Stimulated activated CD8-positive, alpha-beta memory T cell treated with anti-CD3 and anti-CD28 coated beads, Interleukin-4, amount 100 ng/mL, for 48 hours (primary cell): ENCODE measurements at places on chromosomes 16 and 17.

DNA sequence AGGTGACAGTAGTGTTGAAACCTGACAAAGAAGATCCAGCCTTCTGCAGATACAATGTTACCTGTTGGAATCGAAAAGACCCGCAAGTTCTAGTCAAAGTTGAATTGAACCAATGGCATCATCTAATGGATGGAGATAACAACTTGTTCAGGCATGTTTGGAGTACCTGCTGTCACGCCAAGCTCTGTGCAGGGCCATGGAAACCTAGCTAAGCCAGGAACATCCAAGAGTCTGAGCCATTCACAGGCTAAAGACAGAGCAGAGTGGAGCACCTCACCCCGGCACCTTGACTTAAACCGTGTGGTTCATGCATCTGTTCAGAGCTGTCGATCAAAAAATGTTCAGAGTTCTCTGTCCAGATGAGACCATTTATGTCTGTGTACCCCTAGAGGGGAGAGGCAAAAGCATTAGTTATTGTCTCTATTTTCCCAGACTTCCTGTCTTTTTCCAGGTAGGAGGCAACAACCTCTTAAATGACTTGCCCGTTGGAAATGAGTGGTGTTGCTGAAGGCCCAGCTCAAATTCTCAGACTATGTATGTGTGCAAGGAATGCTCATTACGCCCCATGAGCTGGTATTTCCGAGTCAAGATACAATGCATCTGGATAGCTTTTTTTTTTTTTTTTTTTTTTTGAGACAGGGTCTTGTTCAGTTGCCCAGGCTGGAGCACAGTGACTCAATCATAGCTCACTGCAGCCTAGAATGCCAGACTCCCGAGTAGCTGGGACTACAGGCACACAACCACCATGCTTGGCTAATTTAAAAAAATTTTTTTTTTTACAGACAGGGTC lies 44.9 kb upstream of the XYLT1 start:
- no peak for DNase-seq

- no peak for DNase-seq
These were observed 26.8 kb upstream of the SLC5A10 start for GRCh38 chr17:18925187-18925586.

DNA sequence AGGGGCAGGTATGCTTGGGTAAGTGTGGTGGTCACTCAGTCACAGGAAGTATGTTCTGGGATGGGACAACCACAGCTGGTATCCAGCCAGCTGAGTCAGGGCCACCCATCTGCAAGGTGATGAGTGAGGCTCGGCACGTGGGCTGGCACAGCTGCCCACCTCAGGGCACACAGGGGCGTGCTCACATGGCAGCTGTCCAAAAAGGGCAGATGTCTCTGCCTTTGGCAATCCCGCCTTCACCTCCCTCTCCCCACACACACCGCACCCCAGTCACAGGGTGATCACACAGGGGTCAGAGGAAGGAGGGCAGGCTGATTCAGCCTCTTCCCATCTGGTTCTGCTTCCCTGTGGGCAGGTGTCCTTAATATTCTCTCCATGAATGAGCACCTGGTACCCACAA lies 85.9 kb upstream of the TOB1 start:
- DNase-seq: no peak

DNA sequence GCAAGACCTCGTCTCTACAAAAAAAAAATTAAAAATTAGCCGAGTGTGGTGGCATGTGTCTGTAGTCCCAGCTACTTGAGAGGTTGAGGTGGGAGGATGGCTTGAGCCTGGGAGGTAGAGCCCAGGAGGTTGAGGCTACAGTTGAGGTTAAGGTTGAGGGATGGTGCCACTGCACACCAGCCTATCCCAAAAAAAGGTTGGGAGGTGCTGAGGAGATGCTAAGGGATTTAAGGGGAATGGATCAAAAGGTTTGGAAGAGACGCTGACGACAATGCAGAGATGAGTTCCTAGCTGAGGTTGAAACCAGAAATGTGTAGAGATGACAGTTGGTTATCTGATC lies 4.7 kb upstream of the NSMCE1 start:
- peak; percentile 29 for DNase-seq

DNA sequence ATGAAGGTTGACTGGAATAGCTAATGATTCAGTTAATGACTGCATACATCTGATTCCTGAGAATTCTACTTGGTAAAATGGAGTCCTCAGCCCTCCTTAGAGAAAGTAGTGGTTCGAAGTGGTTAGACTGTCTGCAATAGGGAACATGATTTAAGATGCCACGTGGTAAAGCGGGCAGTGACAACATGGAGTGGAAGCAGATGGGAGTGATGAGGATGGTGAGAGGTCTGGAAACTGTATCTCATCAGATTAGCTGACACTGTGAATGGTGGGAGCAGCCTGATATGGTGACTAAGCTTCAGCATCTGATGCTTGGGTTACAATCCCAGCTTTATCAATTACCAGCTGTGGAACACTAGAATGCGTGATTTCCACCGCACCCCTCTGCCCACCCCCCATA lies 8.4 kb downstream of the CDH11 start:
- no peak for DNase-seq

DNA sequence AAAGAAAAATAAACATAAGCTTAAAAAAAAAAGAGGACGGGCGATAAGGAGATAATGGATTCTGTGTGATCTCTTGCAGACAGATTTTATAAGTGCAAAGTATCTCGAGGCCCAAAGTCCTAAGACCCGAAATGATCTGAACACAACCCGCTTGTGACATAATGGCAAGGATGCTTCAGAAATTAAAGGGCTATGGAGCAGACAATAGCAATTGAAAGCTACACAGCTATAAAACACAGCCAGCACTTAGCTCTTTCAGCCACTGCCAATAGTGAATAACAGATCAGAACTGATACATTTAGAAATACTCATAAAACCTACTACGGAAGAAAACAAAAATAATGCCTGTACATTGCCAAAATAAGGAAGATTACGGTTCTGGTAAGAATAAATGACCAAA lies 117.5 kb downstream of the ZFHX3 start:
- DNase-seq: no peak

GRCh38 chr17:27741361-27741861 lies 58.9 kb downstream of the NOS2 start:
- DNase-seq: no peak

DNA sequence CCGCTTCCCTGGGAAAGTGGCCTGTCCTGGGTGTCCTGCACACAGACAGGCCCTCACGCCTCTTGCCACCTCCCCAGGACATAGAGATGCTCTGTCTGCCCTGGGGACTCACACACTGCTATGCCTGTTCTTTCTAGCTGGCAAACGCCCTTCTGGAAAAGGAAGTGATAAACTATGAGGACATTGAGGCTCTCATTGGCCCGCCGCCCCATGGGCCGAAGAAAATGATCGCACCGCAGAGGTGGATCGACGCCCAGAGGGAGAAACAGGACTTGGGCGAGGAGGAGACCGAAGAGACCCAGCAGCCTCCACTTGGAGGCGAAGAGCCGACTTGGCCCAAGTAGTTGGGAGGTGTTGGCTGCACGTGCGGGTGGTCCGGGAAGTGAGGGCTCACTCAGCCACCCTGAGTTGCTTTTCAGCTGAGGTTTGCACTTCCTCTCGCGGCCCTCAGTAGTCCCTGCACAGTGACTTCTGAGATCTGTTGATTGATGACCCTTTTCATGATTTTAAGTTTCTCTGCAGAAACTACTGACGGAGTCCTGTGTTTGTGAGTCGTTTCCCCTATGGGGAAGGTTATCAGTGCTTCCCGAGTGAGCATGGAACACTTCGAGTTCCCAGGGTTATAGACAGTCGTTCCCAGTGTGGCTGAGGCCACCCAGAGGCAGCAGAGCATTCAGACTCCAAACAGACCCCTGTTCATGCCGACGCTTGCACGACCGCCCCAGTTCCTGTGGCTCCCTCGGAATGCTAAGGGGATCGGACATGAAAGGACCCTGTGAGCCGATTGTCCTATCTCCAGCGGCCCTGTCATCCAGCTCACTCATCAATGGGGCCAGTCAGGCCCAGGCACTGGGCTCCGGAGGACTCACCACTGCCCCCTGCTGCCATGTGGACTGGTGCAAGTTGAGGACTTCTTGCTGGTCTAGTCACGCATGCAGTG lies 3.5 kb upstream of the RPL13 start:
- peak; percentile 95 for DNase-seq

DNA sequence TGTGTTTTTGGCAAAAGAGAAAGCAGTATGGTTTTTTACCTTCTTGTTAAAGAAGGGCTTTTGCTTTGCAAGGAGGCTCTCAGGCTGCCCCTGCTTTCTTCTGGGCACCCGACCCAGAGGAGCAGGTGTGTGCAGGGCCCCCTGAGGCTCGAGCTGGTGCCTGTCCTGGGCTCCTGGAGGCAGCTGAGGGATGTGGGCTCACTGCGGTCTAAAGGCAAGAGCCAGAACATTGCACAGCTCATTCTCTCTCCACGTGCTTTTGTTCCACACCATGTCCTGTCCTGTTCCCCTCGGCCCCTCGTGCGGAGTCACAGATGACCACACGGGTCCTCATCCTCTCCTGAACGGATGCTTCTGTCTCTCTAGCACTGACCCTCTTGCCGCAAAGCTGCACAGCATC lies 36.7 kb upstream of the CAPN15 start:
- no peak for DNase-seq

DNA sequence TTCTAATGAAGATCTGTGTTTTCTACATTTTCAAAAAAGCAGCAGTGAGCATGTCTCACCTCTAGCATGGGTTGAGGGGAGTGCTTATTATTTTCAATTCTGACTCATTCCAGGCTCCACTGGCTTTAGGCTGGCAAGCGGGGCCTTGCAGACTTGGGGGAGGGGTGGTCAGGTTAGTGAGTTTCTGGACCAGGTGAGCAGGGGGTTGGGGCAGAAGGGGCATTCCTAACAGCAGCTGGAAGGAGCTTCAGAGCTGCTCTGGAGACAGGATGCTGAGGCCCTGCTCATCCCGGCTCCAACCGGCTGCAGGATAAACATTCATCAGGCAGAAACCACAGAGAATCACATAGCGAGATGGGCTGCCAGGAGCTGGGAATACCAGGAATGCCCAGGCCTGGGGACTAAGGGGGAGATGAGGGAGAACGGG lies 10.5 kb upstream of the KRT19 start:
- no peak for DNase-seq

GRCh38 chr16:13909872-13910303 lies 10.1 kb upstream of the ERCC4 start:
- DNase-seq: no peak

- DNase-seq: no peak
These were observed 17.3 kb upstream of the FOXK2 start for GRCh38 chr17:82502207-82502606.

- DNase-seq: peak; percentile 35
These were observed 1.6 kb downstream of the HEATR3 start for GRCh38 chr16:50067290-50067853.

- DNase-seq: no peak
These were observed 109.6 kb downstream of the PPM1E start for GRCh38 chr17:58865301-58865700.

DNA sequence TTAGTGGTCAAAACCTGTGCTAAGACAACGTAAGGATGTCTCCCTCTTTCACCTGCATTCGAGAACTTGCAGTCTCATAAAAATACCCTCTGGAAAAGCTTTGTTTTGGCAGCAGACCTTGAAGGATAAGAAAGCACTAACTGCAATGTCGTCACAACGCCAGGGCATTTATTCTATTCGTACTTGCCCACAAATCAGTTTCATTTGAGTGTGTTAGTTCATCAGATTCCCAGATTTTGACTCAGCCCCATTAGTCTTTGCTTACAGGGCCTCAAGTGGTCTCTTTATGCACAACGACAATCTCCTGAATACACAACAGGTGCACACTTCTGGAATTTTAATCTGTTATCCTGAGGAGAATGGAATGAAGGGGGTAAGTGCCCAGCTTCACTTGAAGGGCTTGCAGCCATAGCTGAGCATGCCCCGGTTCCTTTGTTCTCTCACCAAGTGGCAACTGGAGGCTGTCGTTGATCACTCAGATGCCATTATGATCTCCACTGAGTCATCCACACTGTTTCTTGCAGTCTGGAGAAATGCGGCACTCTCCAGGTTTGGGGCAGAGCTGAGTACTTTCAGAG lies 58.8 kb downstream of the CLEC19A start:
- DNase-seq: no peak

DNA sequence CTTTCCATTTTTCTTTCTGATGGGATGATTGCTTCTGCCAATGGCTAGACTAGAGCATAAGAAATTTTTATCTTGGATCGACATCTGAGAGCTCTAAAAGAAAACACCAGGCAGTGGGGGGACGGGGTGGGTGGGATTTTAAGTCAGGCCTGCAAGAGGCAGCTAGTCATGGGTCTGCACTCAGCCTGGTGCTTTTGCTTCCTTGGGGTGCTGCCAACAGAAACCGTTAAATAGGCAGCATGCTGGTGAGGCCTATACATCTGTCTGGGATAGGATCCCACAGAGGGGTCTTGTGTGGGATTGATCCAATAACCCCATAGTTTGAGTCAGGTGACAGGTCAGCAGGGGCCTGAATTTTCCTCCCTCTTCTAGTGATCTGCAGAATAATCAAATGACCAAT lies 26.9 kb downstream of the ZNRF1 start:
- no peak for DNase-seq

GRCh38 chr17:63486317-63487013 lies 9.6 kb downstream of the ACE start:
- DNase-seq: no peak

DNA sequence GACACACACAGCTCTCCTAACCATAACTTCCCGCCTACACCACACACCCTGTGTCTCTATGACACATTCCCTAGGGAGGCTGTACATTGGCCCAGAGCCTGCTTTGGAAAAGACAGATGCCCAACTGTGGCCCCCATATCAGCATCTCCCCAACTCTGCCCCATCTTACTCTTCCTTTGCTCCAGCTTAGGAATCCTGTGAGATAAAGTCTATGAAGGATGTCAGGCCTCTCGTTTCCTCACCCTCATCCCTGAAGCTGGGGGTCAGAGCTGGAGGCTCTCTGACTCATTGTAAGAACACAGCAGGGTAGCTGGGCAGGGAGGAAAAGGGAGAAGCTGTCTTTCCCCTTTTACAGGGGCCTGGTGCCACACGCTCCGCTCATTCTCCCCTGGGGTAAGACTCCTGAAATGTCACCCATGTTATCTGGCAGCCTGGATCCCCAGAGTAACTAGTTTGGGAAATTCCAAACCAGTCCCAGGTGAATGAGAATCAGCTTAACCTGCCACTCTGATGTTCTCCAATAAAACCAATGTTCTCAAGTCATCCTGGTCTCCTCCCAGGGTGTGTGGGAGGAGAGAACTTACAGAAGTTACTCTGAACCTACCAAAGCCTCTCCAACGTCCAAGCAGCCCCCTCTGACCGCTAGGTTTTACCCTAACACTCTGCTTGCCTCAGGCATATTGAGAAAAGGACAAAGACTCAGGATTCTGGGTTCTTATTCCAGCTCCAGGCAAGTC lies 2.8 kb downstream of the RAPGEFL1 start:
- DNase-seq: no peak

GRCh38 chr16:56289862-56290261 lies 98.6 kb downstream of the GNAO1 start:
- DNase-seq: no peak

DNA sequence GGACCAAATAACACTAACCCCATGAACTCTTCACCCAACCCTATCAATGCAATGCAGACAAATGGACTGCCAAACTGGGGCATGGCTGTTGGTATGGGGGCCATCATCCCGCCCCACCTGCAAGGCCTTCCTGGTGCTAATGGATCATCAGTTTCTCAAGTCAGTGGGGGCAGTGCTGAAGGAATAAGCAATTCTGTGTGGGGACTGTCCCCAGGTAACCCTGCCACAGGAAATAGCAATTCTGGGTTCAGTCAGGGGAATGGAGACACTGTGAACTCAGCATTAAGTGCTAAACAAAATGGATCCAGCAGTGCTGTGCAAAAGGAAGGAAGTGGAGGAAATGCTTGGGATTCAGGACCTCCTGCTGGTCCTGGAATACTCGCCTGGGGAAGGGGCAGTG lies 78.9 kb downstream of the TMC6 start:
- DNase-seq: no peak
